ENCODE measurements at places on chromosomes 3 and 15.

DNA sequence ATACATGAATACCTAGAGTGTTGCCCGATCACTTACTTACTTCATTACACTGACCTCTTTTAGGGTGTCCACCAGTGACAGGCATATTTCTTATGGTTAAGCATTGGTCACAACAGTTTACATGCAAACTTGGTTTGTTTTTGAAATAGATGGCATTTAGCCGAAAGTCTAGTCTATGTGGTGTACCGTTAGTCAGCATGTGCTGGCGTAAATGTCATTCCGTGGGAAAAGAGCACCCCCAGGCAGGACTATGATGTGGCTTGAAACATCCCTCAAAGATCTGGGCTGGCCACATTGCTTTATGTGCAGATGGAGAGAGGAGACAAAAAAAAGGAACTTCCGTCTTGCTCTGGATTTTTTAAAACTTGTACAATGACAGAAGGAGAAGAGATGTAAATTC is 357.0 kb upstream of the ICE2 start:
- no peak for DNase-seq

DNA sequence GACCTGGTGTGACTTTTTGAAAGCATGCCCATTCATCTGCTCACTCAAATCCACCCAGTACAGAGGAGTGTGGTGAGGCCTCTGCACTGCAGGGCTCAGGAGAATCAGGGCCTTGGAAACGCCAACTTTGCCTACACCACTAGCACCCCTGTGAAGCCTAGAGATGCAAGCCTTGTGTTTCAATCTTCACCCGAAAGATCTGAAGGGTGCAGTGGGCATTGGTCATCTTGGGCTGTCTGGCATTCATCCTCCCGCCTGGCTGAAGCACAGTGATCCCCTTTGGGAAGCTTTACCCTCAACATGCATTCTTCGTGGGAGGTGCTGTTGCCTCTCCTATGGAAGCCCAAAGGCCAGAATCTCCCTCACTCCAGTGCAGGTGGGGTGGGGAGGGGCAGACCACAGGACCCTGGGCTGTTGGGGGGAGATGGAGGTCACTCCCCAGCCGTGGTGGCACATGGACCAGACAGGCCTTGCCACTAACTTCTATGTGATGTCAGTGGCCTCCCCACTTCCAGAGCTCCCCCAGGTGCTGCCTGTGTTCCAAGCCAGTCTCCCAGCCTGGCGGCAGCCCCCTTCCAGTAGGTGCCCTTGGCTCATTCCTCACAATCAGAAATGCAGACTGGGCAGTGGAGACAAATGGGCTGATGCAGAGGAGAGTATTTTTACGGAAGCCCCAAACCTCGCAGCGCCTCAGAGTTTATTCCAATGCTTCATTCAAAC is 92.5 kb downstream of the ADAMTS17 start:
- DNase-seq = no peak

DNA sequence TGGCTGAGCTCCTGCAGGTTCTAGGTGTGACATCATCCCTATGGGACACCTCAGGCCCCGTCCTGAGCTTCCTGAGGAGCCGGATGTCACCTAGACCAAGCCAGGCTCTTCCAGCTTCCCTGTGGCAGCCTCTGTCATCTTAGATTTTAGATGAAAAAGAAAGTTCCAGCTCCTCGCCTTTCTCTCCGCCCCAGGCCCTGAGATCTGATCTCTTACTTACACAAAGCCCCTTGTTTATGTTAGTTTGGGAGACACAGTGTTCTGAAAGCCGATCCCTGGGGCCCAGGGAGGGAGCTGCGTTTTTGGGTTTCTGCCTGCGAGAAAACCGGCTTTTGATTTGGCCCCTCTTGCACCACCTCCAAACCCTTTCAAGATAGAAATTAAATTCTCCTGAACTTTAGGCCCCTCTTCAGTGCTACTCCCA is 40.2 kb upstream of the FAM107A start:
- DNase-seq = no peak

DNA sequence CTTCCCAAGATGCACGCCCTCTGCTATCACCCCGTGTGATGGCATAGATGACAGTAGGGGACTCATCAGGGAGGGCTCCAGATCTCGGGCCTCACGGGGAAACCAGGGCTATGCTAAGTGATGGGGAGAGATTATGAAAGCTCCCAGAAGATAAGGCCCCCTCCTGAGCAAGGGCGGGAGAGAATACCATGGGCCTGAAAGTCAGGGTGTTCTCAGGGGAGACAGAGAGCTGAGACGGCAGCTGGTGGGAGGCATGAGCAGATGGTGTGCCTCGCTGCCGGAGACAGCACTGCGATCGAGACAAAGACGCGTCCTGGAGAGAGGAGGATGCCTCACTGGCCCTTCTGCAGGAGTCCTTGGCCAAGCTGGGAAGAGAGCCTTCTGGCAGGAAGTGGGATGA is 106.5 kb upstream of the ADPGK start:
- DNase-seq = no peak

GRCh38 chr3:156859578-156859977 is 33.4 kb downstream of the LEKR1 start:
- DNase-seq = no peak

- DNase-seq = no peak
Measured at GRCh38 chr15:30889196-30889595, 14.5 kb upstream of the FAN1 start.

DNA sequence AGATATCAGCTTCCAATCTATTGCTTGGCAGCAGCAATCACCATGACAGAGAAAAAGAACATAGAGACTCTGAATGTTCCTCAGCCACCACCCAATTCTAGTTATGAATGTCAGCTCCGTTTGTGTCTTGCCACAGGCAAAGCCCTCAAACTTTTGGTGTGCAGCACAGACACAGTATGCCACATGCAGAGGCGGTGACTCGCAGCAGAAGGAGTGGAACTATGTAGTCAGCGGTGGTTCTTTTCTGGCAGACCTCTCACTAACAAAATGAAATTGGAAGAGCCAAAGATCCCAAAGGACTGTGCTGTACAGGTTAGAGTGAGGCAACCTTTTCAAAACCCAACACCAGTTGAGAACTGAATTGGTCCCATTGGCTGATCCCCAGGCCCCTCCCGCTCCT is 220.9 kb downstream of the SLC9A9 start:
- DNase-seq = no peak

- DNase-seq = no peak
Measured at GRCh38 chr15:22867886-22868285, 29.4 kb downstream of the NIPA2 start.

GRCh38 chr3:103218793-103219192 is 784.0 kb downstream of the ZPLD1 start:
- no peak for DNase-seq

DNA sequence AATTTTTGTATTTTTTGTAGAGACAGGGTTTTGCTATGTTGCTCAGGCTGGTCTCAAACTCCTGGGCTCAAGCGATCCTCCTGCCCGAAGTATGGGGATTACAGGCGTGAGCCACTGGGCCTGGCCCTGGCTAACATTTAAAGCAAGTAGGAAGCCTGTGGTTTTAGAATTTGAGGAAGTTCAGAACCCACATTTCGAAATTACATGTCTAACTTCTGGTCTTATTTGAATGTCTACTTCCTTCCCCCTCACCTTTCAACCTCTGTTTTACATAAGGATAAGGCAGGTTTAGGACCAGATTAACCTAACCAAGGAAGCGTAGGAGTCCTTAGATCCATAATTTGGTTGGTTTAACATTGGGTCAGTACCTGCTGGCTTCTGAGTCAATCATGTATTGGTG is 120.5 kb upstream of the PROK2 start:
- DNase-seq = no peak

GRCh38 chr3:175103298-175103697 is 244.2 kb downstream of the NAALADL2 start:
- DNase-seq = no peak

GRCh38 chr3:56125358-56126005 is 342.8 kb downstream of the ERC2 start:
- DNase-seq = no peak

- no peak for DNase-seq
Measured at GRCh38 chr3:18725668-18726407, 300.7 kb upstream of the SATB1 start.

Measured in stimulated activated CD8-positive, alpha-beta memory T cell treated with anti-CD3 and anti-CD28 coated beads, Interleukin-2, amount 100 ng/mL, for 1 hour (primary cell).